SK-N-SH (cell line): ENCODE measurements at places on chromosomes 5 and 9. TPM values are rescaled to one million over a fixed set of nuclear protein-coding genes. Genes with fewer than 3 reads are reported as not detected.

Gene DDX4
- polyA plus RNA-seq = not detected in 2 replicates

DNA sequence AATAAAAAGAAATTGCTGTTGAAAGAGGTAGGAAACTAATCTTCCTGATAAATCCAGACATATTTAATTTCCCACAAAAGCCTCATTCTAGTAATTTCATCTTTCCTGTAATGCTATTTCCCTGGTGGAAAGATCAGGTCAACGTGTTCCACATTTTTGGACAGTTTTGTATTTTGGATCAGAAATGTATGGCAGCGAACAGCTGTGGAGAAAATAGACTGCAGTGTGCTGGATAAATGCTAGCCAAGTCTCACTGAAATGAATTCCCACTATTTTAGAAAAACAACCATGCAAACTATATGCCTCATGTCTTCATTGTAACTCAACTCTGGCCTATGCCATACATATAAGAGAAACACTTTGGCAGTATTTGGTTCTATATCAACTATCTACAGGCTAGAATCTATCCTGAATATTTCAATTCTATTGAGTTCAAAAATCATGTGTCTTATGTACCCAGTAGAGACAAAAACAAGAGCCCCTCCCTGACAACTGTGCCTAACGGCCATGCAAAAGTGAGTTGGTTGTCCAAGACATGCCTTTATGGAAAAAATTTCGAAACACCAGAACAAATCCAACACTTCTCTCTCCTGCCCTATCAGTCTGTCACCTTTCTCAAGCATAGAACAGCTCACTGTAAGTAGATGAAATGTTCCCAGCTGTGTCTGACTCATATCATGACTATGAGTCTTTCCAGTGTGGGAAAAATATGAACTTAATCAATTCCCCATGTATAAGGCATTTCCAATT lies 191.3 kb upstream of the NREP start:
- H3K27ac ChIP-seq = peak overlapping the region; percentile 85
- H3K4me3 ChIP-seq = no peak overlapping the region
- no peaks in the 10 kb centered on the region for H3K27me3 ChIP-seq
- H3K36me3 ChIP-seq = no peaks in the 10 kb centered on the region
- no peak for DNase-seq
- H3K4me1 ChIP-seq = no peaks in the 10 kb centered on the region; the same call in 1 of the 2 replicates

DNA sequence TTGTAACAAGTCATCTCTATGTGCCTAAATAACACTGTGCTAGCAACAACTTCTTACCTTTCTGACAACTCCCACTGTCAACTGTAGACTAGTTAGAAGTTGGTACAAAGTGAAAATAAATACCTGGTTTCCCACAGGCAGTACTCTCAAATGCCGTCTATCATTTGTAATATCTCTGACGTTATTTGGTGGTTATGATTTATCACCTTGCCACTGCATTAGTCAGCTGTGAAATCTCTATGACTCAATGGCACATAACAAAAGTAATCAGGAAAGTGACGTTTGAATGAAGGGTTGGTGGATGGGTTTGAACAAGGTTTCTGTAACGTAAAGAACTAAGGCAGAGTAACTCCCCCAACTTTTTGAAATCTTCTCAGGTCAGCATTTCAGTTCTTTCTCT lies 592.3 kb downstream of the MAT2B start:
- H3K27me3 ChIP-seq = no peaks in the 10 kb centered on the region
- no peak overlapping the region for H3K4me3 ChIP-seq
- H3K27ac ChIP-seq = no peak overlapping the region

- no peak within 1 kb of the TSS for H3K27ac ChIP-seq
- H3K4me1 ChIP-seq = no peaks in the 10 kb centered on the region
- no peaks in the 10 kb centered on the region for H3K27me3 ChIP-seq
- no peak within 1 kb of the TSS for H3K4me3 ChIP-seq
Measured at GRCh38 chr5:140633021-140633471, at the start of gene CD14. TSS of gene CD14 (minus strand) at chr5:140633175. CDS start at chr5:140633071, 104 bp downstream.

- H3K4me3 ChIP-seq = no peak overlapping the region
- no peak overlapping the region for H3K27ac ChIP-seq
- H3K36me3 ChIP-seq = no peaks in the 10 kb centered on the region
- H3K27me3 ChIP-seq = no peaks in the 10 kb centered on the region
- H3K4me1 ChIP-seq = no peaks in the 10 kb centered on the region
Measured at GRCh38 chr9:9523476-9524139, 1089.2 kb downstream of the PTPRD start.
